HT1080 (cell line): ENCODE measurements at places on chromosomes 2 and 18. TPM values are rescaled to one million over a fixed set of nuclear protein-coding genes. Genes with fewer than 3 reads are reported as not detected.

The RAD51AP2 gene
- not detected in 2 replicates for total RNA-seq

The SERPINB10 gene
- total RNA-seq = not detected in 2 replicates

DNA sequence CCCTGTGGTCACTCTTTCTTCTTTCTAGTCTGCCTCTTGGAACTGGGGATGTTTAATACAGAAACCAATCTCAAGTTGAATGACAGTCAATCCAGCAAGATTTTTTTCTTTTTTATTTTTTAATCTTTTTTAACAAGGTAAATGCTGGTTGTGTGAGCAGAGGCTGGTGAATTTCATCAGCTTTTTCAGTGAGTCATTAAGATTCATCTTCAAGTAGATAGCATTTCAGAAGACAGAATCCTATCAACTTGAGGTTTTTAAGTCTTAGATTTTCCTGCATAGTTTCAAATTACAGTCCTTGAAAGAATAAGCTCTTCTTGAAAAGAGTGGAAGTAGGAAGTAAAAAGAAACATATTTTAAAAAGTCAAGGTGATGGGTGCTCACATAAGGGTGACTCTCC is 12.4 kb downstream of the SLC8A1 start:
- DNase-seq = no peak

GRCh38 chr2:231123362-231123898 is 1.4 kb downstream of the HTR2B start:
- DNase-seq = no peak
